ENCODE measurements at places on chromosomes 6 and 20.

DNA sequence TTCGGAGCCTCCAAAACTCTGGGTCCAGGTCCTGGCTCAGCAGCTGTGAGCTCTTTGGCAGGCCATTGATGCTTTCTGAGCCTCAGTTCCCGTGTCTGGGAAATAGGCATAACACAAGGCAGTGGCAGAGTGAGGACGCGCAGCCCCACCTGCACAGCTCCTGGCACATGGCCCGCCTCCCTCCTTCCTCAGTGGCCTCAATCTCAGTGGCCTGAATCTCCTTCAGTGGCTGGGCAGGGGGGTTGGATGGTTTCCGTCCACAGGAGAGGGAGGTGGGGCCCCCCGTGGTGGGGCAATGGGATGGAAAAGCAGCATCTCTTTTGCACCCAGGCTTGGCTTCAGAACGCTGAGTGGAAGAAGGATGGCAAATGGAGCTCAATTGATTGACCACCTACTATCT, 5.1 kb downstream of the RSPO4 start:
- no peak for DNase-seq

GRCh38 chr20:46182276-46183200, 64.4 kb downstream of the CD40 start:
- peak; percentile 91 for DNase-seq

GRCh38 chr6:160933256-160933655, 58.3 kb upstream of the MAP3K4 start:
- DNase-seq: peak; percentile 23

GRCh38 chr20:1894951-1895673, at the start of gene SIRPA:
Gene SIRPA (plus strand): TSS chr20:1895407. CDS start chr20:1895448, 41 bp downstream.
- DNase-seq: peak; percentile 87

GRCh38 chr6:3608159-3608558, 143.4 kb downstream of the PXDC1 start:
- peak; percentile 94 for DNase-seq

DNA sequence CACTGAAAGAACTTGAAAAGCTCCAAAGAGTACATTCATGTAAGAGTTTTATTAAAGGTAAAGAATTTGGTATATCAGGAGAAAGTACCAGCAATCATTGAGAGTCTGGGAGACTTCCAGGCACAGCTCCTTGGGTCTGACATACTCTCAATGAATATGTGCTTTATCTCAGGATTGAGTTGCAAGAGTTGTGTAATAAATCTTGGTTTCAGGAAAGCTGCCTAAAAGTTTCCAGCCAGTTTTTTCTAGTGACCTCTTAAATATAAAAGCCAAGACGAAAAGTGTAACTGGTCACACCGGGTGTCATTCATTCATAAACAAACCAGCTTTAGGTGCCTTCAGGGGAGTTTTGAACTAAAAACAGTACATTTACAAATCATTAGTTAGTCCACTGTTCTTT, 21.6 kb upstream of the GJA1 start:
- DNase-seq: no peak

DNA sequence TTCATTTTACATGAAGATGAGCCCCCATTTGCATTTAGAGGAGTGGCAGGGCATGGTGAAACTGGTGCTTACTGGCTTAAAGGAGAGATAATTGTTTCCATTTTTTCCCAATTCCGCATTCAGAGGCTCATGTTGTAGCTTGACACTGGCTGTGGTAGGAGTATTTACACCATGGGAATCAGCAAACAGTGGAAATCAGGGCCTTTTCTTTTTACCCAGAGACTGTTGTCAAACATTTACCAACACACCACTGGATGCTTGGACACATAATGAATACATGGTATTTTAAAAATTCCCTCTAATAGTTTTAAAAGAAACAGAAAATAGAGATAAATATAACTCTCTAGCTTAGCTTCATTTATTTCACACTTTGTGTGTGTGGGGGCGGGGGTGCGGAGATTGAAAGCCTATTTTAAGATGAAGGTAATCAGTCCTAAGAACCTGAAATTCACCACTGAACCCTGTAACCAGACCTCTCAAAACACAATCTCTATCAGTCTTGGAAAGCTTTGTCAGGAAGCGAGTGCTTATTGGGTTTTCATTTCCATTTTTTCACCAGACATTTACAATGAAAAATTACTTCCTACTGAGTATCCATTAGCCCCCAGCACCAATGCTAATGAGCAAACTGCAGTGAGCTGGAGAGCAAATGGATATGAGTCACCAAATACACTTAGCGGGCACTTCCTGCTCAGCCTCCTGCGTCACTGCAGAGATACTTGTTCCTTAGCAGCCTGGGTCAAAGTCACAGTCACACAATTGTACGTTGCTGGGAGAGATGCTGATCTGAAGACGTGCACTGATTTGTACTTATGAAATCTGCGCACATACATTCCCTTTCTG, 532.0 kb downstream of the BCKDHB start:
- DNase-seq: peak; percentile 96

- no peak for DNase-seq
Observed at GRCh38 chr6:572596-573265, 84.2 kb downstream of the HUS1B start.

DNA sequence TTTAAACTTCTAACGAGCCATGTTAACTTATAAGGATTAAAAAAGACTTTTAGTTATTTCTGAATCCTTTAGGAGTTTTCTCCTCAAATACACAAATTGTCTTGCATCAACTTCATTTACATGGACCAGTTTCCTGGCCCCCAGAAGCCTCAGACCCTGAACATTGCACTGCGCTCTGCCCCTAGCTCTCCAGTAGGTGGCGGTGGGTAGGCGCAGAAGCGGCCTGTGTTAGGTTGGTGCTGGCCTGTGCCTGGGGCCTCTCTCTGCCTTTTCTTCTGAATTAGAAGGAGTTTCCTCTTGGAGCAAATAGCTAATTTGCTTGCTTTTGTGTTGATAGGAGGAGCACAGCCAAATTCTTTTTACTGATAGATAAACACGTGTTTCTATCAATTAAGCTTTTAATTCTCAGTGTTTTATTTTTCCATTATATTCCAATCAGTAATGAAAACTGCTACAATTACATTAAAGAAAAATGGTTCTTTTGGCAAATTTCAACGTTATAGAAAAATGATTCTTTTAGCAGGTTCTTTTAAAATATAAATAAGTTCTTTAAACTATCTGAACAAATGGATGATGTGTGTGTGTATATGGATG, 44.4 kb downstream of the DTD1 start:
- peak; percentile 85 for DNase-seq

- DNase-seq: peak; percentile 77
Observed at GRCh38 chr6:46090115-46091079, 39.4 kb upstream of the ENPP4 start.

GRCh38 chr20:25057234-25058050, 497 bp downstream of the ACSS1 start:
- DNase-seq: peak; percentile 85
